Spinal cord (tissue), 10 donors: ENCODE measurements at places on chromosomes 13 and 19. TPM values are rescaled to one million over a fixed set of nuclear protein-coding genes. Genes with fewer than 3 reads are reported as not detected.
A peak's percentile ranks its signal among the peaks of the same experiment; 100 is the strongest.

The GGN gene
- total RNA-seq: 0.28 TPM

The ZNF776 gene
- total RNA-seq: 40.1 TPM

The PSG7 gene
- total RNA-seq: not detected

The SOX1 gene
- 0.99 TPM for total RNA-seq

The CAMSAP3 gene
- total RNA-seq: 7.9 TPM

DNA sequence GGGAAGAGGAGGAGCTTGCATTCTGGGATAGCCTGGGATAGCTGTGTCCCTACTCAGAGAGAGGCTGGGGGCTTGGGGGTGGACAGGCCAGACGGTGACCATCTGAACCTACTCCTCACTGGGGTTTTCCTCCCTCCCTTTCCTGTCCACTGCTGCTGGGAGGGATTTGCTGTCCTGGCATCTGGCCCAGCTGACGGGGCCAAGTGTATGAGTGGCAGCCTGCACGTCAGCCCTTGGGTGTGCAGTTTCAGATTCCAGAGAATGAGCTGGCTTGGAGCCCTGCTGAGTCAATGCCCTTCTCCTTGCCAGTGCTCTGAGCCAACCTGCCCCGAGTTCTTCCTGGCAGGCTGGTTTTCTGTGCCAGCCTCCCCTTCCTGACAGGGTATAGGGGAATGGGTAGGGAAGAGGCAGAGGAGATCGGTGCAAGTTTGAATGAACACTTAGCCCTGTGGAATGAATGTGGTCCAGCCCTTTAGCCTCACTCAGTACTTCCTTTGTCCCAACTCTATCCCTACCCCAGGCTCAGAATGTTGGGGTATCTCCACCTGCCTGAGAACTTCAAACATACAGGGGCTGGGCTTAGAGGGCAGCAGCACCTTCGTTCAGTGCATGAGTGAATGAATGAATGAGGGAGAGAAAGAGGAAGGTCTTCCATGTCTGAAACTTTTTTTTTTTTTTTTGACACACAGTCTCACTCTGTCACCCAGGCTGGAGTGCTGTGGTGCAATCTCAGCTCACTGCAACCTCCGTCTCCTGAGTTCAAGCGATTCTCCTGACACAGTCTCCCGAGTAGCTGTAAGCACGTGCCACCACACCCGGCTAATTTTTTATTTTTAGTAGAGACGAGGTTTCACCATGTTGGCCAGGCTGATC lies 1.8 kb upstream of the ANGPTL4 start:
- no peaks in the 10 kb centered on the region for H3K36me3 ChIP-seq
- H3K4me3 ChIP-seq: no peak overlapping the region
- DNase-seq: peak; percentile 93
- peak overlapping the region; percentile 47 for H3K27ac ChIP-seq
- peaks cover 17% of the 10 kb centered on the region for H3K27me3 ChIP-seq

DNA sequence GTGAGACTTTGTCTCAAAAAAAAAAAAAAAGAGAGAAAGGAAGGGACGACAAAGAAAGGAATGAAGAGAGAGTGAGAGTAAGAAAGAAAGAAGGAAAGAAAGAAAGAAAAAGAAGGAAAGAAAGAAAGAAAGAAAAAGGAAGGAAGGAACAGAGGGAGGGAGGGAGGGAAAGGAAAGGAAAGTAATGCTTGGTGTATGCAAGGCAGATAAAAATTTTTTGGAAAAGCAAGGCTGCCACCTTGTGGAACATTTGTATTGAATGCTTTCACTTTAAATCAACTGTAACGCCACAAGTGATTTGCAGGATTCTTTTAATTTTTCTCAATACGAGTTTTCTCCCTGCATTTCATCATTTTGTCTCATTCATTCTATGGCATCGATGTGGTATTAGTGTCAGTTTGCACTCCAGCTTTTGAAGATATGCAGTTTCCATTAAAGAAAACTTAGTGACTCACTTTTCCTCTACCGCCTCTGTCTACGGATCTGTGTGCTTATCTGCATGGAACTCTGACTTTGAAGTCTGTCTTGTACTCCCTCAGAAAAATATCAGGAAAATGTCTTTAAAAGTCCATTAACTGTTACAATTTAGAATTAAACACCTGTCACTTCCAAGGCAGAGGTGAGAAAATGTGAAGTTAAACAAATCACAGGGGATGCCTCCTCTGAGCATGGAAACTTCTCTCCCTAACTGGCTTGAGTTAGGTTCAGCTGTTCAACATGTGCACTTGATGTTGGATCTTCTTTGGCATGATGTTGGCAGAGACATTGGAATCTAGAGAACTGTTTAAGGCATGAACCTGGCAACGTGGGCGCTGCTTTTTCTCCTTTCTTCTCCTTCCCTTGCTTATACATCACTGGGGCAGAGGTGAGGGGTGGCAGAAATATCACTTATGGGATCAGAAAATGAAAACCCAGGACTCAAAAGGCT lies 20.0 kb upstream of the ZDHHC20 start:
- peaks cover 6% of the 10 kb centered on the region for H3K4me1 ChIP-seq
- no peak overlapping the region for H3K27ac ChIP-seq
- no peaks in the 10 kb centered on the region for H3K36me3 ChIP-seq
- H3K4me3 ChIP-seq: no peak overlapping the region

DNA sequence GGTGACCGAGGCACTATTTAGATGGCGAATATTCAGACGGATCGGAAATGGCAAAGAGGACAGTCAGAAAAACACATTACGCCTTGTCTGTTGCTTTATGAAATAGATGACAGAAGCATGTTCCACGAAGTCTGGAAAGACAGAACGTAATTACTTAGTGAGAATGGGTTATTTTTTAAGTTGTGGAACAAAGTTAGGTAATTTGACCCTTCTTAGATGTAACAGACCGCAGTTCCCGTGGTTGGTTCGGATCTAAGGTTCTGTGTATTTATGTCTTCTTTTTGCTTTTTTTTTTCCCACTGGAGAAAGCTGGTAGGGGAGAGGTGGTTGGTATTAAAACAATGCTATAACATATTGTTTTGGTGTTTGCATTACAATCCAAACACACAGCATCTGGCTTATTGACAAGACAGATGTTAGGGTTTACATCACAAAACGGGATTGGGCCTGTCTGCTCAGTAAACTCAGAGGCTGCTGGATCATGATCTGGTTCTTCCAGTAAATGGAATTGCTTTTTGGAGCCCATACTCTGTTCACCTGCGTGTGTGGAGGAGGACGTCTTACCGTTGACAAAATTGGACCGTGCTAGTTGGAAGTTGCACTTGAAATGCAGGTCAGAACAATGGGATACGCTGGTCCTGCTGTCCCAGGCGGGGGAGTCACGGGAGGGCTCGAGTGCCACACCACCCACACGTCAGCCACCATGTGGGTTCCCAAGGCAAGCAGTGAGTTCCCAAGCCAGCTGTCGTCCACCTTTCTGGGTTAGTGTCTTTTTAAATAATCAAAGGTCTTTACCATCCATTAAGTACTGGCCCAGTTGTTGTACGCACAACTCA lies 13.8 kb downstream of the ATP11A start:
- DNase-seq: no peak
- H3K36me3 ChIP-seq: peaks cover 6% of the 10 kb centered on the region
- H3K27me3 ChIP-seq: no peaks in the 10 kb centered on the region
- H3K4me3 ChIP-seq: no peak overlapping the region
- peaks cover 10% of the 10 kb centered on the region for H3K4me1 ChIP-seq

DNA sequence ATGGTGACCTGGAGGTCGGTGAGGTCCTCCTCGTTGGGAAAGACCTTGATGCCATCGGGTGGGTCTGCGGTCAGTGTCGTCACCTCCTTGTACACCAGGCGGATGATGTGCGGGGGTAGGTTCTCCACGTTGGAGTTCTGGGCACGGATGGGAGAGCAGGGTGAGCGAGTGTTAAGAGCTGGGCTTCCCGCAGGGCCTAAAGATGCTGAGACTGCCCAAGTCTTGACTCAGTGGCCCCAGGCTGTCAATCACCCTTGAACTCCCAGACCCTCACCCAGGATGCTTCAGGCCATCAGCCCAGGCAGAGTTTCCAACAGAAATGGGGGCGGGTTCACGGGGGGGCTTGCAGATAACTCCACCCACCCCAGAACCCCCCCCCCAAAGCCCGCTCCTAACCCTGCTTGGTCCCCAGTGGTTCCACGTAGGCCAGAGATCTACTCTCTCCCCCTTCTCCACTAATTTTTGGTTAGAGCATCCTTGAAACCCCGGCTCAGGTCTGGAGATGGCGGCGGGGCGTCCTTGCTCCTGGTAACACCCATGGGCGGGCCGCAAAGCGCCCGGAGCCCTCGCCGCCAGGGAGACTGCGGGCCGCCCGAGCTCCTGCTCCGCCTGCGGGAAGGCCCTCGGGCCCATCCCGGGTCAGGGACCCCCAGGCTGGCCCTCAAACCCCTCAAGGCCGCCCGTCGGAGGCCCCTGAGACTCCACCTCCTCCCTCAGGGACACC lies 600 bp downstream of the UBE2S start:
- peak overlapping the region; percentile 78 for H3K27ac ChIP-seq
- H3K4me1 ChIP-seq: peaks cover 38% of the 10 kb centered on the region
- peak overlapping the region; percentile 59 for H3K4me3 ChIP-seq
- DNase-seq: no peak

- no peaks in the 10 kb centered on the region for H3K4me1 ChIP-seq
- DNase-seq: no peak
- H3K27me3 ChIP-seq: no peaks in the 10 kb centered on the region
- no peaks in the 10 kb centered on the region for H3K36me3 ChIP-seq
- no peak overlapping the region for H3K27ac ChIP-seq
These were observed 135.7 kb downstream of the LMO7 start for GRCh38 chr13:75771818-75772217.

GRCh38 chr13:41621716-41622431 lies 164.5 kb downstream of the RGCC start:
- no peak overlapping the region for H3K27ac ChIP-seq
- H3K4me3 ChIP-seq: no peak overlapping the region
- no peaks in the 10 kb centered on the region for H3K27me3 ChIP-seq

DNA sequence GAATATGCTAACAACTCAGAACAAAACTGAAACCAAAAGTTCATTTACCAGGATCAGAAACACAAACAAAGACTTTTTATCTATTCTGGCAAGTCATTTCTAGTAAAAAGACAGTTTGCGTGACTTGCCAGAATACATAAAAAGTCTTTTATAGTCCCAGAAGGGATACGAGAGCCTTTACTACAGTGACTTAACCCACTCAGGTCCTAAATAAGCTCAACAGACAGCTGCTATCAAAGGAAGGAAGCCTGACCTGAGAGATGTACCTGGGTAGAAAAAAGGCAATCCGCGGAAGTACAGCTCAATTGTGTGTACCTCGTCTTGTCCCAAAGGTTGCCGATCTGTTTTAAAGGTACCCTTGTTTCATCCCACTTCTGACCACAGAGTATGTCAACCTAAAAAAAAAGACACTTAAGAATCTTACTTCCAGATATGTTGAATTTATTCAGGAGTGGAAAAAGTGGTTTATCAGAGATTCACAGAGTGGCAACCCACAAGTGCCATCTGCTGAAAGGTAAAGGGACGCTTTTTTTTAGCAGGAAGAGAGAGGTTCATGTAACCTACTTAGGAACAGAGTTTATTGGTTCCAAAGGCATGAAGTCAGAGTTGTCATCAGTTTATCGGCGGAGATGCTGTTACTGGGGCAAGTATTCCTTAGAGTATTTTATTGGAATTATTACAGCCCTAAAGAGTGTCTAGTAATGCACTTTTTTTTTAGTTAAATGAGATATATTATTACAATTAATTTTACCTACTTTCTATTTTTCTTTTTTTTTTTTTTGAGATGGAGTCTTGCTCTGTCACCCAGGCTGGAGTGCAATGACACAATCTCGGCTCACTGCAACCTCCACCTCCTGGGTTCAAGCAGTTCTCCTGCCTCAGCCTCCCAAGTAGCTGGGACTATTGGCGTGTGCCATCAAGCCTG lies 69.7 kb upstream of the C1QTNF9B start:
- no peak overlapping the region for H3K4me3 ChIP-seq
- peaks cover 3% of the 10 kb centered on the region for H3K4me1 ChIP-seq
- H3K27me3 ChIP-seq: no peaks in the 10 kb centered on the region
- DNase-seq: no peak

- no peak for DNase-seq
- H3K36me3 ChIP-seq: no peaks in the 10 kb centered on the region
- H3K4me3 ChIP-seq: no peak overlapping the region
These were observed 15.8 kb upstream of the TUBGCP3 start for GRCh38 chr13:112603641-112604225.

GRCh38 chr19:10871711-10872545 lies 575 bp downstream of the CARM1 start:
- no peak for DNase-seq
- peak overlapping the region; percentile 75 for H3K27ac ChIP-seq

GRCh38 chr13:45928843-45929242 lies 77.3 kb upstream of the SIAH3 start:
- no peak overlapping the region for H3K4me3 ChIP-seq
- no peaks in the 10 kb centered on the region for H3K4me1 ChIP-seq
- no peak overlapping the region for H3K27ac ChIP-seq
- H3K27me3 ChIP-seq: no peaks in the 10 kb centered on the region

DNA sequence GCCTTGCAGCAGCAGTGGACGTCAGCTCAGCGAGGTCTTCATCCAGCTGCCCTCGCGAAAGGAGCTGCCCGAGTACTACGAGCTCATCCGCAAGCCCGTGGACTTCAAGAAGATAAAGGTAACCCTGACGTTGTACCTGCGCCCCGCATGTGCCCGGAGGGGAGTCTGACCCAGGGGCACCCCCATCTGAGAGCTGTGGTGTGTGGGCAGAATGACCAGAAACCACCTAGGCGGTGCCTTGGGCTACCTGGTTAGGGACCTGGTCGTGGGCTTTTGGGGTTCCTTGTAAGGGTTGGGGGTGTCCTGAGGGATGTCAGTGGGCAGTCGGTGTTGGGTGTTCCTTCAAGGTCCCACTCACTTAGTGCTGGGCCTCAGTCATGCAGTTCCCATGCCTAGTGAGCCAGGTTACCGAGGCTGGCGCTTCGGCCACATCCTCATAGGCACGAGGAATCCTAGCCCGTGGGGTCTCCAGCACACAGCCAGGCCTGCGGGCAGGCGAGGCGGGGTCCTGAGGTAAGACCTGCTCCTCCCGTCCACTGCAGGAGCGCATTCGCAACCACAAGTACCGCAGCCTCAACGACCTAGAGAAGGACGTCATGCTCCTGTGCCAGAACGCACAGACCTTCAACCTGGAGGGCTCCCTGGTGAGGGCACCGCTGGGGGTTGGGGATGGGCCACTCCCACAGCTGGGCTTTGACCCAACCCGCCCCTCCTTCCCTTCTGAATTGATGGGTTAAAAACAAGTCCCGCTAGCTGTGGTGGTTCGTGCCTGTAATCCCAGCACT lies 30.8 kb upstream of the LDLR start:
- H3K4me1 ChIP-seq: peaks cover 4% of the 10 kb centered on the region
- H3K4me3 ChIP-seq: no peak overlapping the region
- peaks cover 95% of the 10 kb centered on the region for H3K36me3 ChIP-seq
- DNase-seq: no peak

GRCh38 chr19:47631681-47632446 lies 22.9 kb downstream of the BICRA start:
- H3K4me3 ChIP-seq: no peak overlapping the region
- DNase-seq: no peak
- no peak overlapping the region for H3K27ac ChIP-seq

GRCh38 chr13:98397221-98397620 lies 179.7 kb downstream of the STK24 start:
- no peaks in the 10 kb centered on the region for H3K27me3 ChIP-seq
- H3K4me3 ChIP-seq: no peak overlapping the region
- DNase-seq: no peak
- peaks cover 31% of the 10 kb centered on the region for H3K4me1 ChIP-seq

GRCh38 chr13:31903111-31903815 lies 128.3 kb upstream of the FRY start:
- no peak overlapping the region for H3K27ac ChIP-seq
- H3K4me1 ChIP-seq: peaks cover 3% of the 10 kb centered on the region
- no peaks in the 10 kb centered on the region for H3K36me3 ChIP-seq
- no peak for DNase-seq
- H3K27me3 ChIP-seq: no peaks in the 10 kb centered on the region

GRCh38 chr13:90414691-90415596 lies 932.5 kb upstream of the MIR17HG start:
- H3K27ac ChIP-seq: no peak overlapping the region
- H3K27me3 ChIP-seq: no peaks in the 10 kb centered on the region
- H3K36me3 ChIP-seq: no peaks in the 10 kb centered on the region
- H3K4me3 ChIP-seq: no peak overlapping the region
- no peak for DNase-seq
